ENCODE measurements at places on chromosomes 7 and 10.
A peak's percentile ranks its signal among the peaks of the same experiment; 100 is the strongest.

DNA sequence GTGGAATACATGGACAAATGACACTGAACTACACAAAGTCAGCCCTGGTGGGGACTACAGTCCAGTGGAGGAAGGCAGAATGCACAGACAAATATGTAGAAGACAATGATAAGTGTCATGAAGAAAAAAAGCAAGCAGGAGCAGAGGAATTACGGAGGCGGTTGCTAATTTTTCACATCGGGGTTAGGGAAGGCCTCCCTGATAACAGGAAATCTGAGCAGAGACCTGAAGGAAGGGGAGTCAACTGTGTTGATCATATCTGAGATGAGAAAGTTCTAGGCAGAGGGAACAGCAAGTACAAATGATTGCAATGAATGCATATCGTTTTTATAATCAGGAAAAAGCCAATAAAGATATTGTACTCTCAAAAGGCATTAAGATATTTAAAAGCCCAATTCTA, 14.0 kb downstream of the KIAA1549 start:
- DNase-seq = no peak

GRCh38 chr7:106827626-106828025, 37.5 kb upstream of the PIK3CG start:
- no peak for DNase-seq

- peak; percentile 31 for DNase-seq
Measured at GRCh38 chr10:36542493-36542892, 582.9 kb upstream of the ANKRD30A start.

GRCh38 chr10:127619546-127620325, 70.6 kb downstream of the NPS start:
- no peak for DNase-seq

- no peak for DNase-seq
Measured at GRCh38 chr7:11737723-11738122, 94.3 kb downstream of the THSD7A start.

GRCh38 chr10:18886102-18886501, 162.5 kb upstream of the MALRD1 start:
- no peak for DNase-seq

GRCh38 chr10:46029461-46030030, 877 bp downstream of the NCOA4 start:
- DNase-seq = no peak

DNA sequence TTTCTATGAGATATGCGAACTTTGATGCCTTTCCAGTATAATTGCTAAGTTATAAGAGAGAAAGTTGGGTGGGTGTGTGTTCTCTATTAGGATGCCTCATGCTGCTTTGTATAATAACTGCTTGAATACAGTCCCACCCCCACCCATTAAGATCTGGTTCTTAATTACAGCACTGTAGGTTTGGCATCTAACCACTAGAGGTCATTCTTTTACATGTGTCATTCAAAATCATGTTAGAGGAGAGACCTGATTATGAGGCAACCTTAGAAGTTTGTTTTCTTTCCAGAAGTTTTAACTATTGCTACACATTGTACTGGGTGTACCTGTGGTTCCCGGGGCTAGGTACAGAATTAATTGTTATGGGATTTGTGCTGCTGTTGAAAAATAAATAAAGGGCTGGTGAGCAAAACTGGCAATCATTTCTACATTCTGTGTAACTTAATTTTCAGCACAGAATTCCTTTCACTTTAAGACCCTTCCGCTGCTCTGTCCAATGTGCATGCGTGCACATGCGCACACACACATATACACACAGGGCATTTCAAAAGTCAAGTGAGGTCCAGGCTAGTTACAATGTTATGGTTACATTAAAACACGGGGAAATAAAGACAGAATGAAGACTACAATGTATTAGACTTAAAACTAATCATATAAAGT, 1156.3 kb downstream of the SORCS3 start:
- DNase-seq = peak; percentile 4

DNA sequence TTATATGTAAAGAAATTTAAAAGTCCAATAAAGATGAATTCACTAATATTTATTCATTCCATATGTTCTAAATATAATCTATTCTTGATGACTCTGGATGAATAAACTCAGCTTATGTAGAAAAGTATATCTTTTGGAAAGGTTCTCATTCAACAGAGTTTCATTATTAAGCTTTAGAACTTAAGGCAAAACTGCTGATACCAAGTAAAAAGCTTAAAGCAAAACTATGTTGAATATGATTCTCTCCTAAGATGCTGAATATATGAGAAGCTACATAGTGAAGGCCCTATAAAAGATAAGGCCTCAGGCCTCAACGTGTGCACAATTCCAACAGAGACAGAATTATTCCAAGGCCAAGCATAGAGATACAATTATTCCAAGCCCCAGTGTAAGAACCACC, 30.8 kb downstream of the ZNF800 start:
- no peak for DNase-seq

- peak; percentile 96 for DNase-seq
Measured at GRCh38 chr10:94403380-94404213, 1.3 kb downstream of the TBC1D12 start.

DNA sequence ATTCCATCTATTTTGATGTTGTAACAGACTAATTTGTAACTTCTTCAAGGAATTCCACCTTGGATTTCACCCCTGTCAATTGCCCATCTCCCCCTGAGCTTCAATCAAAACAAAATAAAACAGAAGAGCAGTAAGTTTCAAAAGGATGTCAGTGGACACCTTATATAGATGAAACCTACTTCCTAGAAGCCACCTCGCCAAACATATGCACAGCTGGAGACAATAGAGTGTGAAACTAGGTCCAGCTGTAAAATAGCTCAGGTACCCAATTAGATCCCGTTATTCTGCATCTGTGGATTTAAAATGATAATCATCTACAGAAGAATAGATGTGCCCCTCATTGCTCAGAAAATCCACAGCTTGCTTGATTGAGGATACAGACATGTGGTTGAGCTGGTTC, 598.6 kb downstream of the SH2D4B start:
- DNase-seq = no peak

- DNase-seq = no peak
Measured at GRCh38 chr10:117536072-117536865, 6.3 kb upstream of the EMX2 start.

DNA sequence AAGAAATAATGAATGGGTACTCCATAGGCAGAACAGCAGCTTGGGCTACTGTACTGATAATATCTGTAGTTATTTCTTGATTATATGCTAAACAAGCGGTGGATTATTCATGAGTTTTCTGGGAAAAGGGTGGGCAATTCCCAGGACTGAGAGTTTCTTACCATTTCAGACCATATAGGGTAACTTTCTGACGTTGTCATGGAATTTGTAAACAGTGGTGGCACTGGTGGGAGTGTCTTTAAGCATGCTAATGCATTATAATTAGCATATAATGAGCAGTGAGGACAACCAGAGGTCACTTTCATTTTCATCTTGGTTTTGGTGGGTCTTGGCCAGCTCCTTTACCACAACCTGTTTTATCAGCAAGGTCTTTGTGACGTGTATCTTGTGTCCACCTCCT, 399.7 kb downstream of the CDC14C start:
- no peak for DNase-seq

DNA sequence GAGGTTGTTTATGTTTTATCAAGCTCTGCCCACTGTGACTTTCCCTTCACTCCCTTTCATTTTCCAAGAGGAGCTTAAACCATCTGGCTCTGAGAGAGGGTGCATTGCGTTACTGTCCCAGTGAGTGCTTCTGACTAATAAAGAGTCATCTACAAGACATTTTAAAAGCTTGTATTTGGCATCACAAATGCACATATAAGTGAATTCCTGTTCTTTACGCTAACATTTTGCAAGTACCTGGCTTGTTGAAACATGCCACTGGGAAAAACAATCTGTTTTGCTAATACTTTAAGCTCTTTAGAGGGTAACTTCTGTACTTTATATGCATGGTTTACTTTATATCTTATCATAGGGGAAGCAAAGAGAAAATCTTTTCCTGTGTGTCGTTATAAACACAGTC, 534.6 kb upstream of the POM121L12 start:
- no peak for DNase-seq

Data from T47D (cell line).